NAMALWA (cell line): ENCODE measurements at places on chromosomes 1 and 21.
A peak's percentile ranks its signal among the peaks of the same experiment; 100 is the strongest.

GRCh38 chr1:212302745-212303383 lies 17.7 kb downstream of the PPP2R5A start:
- no peak for DNase-seq

- no peak for DNase-seq
These were observed 587 bp upstream of the SLC25A34 start for GRCh38 chr1:15735304-15736037.

DNA sequence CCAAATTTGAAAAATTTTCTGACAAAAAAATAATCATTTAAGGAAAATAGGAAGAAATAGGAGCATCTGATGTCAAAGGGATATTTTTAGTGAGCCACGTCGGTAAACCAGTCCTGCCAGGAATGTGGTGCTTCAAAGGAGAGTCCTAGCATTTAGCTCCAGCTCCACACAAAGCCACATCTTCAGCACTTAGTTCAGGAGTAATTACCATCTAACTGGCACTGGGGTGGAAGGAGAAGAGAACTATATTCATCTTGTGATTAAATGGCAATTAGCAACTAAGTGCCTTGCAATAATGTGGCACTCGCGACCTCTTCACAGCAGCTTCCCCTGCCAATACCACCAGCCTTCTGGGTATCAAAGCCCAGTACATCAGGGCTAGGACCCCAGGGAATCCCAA lies 409.1 kb downstream of the SETD4 start:
- no peak for DNase-seq

GRCh38 chr1:228429007-228429406 lies 12.3 kb upstream of the TRIM17 start:
- no peak for DNase-seq

DNA sequence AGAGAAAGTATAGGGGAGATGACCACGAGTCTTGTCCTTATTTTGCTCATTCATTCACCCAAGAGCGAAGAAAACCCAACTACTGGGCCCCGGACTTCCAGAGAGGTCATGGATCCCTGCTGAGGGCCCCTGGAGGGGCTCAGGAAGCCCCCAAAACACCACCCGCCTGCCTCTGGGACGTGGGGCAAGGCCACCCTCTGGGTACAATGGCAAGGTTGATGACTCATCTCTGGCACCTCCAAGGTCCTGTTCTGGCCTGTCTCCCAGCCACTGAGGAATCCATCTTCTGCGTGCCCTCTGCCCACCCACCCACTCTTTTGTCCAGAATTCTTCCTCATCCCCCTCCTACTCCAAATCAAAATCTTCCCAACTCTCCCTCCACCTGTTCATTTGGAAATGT lies 21.3 kb upstream of the PRDM15 start:
- no peak for DNase-seq

- no peak for DNase-seq
These were observed 505.2 kb downstream of the SMYD3 start for GRCh38 chr1:246001837-246002230.

- DNase-seq: no peak
These were observed 12.6 kb upstream of the STX12 start for GRCh38 chr1:27760426-27760825.

DNA sequence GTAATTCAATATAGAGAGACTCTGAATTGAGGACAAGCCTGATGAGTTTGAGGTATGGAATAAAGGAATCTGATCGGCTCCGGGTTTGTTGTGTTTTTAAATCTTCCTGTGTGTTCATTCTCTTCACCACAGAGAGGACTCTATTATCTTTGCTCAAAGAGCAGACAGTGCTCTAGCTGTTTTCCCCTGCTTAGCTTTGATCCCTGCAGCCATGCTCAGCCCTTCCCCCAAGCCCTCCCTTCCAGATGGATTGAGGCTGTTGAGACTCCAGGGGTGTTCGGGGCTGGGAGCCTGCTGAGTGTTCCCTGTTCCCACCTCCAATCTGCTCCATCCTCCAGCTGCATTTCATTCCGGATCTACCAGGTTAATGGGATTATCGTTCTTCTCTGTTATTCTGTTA lies 74.2 kb upstream of the CXADR start:
- no peak for DNase-seq

- DNase-seq: peak; percentile 77
These were observed 474.5 kb downstream of the PTPRC start for GRCh38 chr1:199113265-199113869.

- DNase-seq: no peak
These were observed 16.4 kb downstream of the BSND start for GRCh38 chr1:55015123-55015522.

GRCh38 chr1:51564124-51564523 lies 45.1 kb upstream of the EPS15 start:
- no peak for DNase-seq

DNA sequence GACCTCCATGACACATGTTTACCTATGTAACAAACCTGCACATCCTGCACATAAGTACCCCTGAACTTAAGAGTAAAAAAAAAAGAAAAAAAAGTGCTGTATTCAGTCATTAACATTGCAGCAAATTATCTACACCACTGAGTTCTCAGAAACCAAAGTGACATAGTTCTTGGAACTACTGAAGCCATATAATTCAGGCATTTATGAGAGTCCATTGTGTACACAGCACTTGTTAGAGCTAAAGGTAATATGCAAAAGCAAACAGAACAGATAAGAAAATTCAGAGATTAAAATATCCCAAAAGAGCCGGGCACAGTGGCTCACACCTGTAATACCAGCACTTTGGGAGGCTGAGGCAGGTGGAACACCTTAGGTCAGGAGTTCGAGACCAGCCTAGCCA lies 38.0 kb downstream of the F5 start:
- DNase-seq: no peak

DNA sequence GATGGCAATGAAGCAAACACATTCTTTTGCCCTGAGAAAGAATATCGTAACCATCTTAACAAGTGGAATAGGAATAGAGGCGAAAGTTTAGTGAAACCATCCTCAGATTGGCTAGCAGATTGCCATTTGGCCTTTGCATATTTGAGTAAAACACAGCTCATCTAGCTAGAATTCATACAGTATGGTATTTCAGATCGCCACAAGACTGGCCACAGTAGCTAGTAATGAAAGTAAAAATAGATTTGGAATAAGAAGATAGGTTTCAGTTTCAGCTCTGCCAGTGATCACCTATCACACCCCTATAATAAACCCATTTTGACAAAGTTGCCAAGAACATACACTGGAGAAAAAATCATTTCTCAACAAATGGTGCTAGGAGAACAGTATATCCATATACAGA lies 294.9 kb downstream of the LRRIQ3 start:
- no peak for DNase-seq

DNA sequence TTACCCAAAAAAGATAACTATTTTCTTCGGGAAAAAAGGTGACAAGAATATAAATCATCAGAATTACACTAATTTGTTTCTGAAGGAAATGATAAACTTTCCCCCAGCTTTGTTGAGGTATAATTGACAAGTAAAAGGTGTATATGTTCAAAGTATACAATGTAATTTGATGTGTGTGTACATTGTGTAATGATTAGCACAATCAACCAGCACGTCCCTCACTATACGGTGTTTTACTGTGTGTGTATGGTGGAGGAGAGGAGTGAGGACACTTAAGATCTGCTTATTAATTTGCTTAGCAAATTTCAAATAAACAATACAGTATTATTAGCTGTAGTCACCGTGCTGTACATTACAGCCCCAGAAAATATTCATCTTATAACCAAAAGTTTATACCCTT lies 77.7 kb downstream of the CAMTA1 start:
- no peak for DNase-seq

DNA sequence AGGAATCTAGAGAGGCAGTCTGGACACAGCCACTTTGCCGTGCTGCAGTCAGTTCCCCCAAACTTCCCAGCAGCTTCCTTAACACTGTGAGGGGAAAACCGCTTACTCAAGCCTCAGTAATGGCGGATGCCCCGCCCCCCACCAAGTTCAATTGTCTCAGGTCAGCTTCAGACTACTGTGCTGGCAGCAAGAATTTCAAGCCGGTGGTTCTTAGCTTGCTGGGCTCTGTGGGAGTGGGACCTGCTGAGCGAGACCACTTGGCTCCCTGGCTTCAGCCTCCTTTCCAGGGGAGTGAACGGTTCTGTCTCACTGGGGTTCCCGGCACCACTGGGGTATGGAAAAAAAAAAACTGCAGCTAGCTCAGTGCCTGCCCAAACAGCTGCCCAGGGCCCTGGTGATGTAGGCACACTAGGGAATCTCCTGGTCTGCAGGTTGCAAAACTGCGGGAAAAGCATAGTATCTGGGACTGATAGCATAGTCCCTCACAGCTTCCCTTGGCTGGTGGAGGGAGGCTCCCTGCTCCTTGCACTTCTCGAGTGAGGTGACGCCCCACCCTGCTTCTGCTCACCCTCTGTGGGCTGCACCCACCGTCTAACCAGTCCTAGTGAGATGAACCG lies 23.7 kb upstream of the HFM1 start:
- no peak for DNase-seq

DNA sequence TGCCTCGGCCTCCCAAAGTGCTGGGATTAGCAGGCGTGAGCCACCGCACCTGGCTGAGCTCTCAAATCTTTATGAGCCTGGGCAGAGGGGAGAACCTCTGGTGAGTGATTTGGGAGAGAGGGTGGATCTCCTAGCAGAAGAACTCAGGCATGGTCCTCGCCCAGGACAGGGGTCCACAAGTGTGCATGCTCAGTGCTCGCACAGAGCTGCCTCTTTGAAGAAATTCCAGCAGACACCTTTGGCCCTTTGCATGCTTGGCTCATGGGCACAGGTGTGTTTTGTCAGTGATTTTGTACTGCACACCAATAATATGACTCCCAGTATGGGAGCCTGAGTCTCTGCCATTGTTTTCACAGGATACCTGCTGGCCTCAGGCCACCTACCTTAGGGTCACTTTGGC lies 11.8 kb upstream of the PRAMEF12 start:
- no peak for DNase-seq

GRCh38 chr1:117067533-117068370 lies 7.6 kb downstream of the TTF2 start:
- DNase-seq: peak; percentile 57

- no peak for DNase-seq
These were observed 8.3 kb downstream of the RAB4A start for GRCh38 chr1:229279242-229279641.

DNA sequence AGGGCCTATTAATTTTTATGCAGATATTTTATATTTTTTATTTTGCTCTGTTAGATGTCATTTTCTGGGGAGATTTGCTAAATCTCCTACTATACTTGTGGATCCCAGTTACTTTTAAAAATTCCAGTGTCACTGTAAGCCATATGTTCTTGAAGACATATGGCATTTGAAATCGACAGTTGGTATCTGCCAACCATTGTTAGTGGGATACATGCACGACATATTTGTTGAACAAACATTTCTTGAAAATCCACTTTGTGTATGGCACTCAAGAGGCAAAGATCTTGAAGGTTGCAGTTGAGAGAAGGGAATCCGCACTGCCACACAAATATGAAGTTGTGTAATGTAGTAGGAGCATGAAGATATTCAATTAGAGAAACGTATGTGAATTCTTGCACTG lies 287.7 kb downstream of the HHAT start:
- DNase-seq: no peak

- DNase-seq: no peak
These were observed 53.1 kb upstream of the CTPS1 start for GRCh38 chr1:40926441-40926840.

DNA sequence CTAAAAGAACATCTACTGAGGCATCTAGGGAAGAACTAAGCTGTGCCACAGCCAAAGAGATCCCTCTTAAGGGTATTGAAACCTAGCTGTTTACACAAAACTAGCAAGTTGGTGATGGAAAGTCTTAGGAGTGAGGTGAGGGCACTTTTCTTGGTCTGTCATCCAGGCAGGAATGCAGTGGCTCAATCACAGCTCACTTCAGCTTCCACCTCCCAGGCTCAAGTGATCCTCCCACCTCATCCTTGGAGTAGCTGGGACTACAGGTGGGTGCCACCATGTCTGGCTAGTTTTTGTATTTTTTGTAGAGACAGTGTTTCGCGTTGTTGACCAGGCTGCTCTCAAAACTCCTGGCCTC lies 2.4 kb downstream of the PLEKHO1 start:
- DNase-seq: peak; percentile 32

- no peak for DNase-seq
These were observed 151.6 kb downstream of the NPHP4 start for GRCh38 chr1:5840551-5841001.

DNA sequence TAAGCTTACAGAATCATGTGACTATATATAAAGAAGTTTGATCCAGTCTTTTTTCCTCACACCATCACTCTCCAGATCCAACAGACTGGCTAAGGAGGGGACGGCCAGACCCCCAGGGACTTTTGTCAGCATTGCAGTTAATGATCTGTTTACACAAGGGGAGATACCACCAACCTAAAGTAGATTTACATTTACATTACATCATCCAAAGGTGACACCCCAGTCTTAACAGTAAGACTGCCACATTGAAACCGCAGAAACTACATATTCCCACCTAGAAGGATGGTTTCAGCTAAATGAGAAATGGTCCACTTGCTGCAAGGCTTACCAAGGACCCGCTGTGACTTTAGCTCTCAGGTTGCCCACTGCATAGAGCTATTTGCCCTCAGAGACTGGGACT lies 3.4 kb downstream of the RCAN1 start:
- DNase-seq: no peak

DNA sequence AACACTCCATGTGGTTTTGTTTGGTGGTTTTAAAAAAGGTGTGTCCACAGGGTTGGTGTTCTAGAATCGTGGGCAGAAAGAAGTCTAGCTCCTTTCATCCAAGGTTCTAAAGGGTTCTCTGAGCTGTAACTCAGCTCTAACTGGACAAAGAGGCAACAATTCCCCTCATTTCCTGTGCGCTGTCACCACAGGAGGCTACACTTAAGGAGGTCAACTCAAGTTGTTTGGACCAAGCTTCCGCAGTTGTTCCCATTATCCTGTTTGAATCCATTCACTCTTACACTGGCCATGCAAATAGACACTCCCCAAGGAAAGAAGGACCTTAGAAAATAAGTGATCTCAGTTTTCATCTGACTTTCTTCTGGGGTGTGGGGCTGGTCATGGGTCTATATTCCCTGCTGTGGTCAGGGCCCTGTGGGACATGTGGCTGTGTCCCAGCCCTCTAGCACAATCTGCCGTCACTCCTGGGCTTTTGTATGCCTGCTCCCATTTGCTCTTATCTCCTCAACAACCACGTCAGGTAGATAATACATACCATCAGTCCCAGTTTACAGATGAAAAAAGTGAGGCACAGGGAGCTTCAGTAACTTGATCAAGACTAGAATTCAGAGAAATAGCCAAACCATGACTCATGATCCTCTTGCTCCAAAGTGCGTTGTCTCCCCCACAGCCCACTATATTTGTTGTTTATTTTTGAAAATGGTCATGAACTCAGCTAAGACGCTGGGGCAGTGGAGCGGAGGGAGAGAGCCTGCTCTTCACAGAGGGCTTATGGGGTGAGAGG lies 103.6 kb downstream of the RHOU start:
- DNase-seq: no peak
